ENCODE measurements at places on chromosomes 1 and 21.

- DNase-seq = no peak
Measured at GRCh38 chr1:236303675-236304074, 21.9 kb upstream of the ERO1B start.

DNA sequence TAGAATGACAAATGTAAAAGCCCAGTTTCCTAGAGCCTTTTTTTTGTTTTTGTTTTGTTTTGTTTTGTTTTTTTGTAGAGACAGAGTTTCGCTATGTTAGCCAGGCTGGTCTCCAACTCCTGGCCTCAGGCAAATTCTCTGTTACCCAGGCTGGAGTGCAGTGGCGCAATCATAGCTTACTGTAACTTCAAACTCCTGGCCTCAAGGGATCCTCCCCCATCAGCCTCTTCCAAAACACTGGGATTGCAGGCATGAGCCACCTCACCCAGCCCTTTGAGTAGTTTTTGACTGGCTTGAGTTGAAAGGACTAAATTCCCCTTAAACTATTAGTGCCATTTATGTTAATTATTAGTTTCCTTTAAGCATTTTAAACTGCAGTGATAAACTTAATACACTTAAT, 28.8 kb upstream of the ZBTB18 start:
- no peak for DNase-seq

- no peak for DNase-seq
Measured at GRCh38 chr1:245279346-245279745, 124.6 kb downstream of the KIF26B start.

- no peak for DNase-seq
Measured at GRCh38 chr1:44707112-44707881, 23.7 kb downstream of the RNU5D-1 start.

Data from MM.1S (cell line).